ENCODE measurements at places on chromosomes 5 and 9.

DNA sequence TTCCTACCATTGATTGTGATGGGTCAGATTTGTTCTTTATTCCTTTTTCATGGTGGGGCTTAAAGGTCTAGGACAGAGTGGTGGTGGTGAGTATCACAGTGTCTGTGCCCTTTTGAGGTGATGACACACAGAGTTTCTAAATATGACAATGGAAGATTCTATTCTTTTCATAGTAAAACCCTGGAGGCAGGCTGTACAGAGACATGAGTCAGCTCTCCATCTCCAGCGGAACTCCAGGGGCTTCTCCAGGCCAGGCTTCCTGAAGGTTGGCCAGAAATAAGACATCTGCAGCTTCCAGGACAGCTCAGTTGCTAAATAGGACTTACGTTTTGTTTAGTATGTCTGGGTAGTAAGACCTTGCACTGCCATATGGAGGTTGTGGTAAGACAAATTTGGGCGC is 229.5 kb downstream of the CD180 start:
- no peak for DNase-seq

DNA sequence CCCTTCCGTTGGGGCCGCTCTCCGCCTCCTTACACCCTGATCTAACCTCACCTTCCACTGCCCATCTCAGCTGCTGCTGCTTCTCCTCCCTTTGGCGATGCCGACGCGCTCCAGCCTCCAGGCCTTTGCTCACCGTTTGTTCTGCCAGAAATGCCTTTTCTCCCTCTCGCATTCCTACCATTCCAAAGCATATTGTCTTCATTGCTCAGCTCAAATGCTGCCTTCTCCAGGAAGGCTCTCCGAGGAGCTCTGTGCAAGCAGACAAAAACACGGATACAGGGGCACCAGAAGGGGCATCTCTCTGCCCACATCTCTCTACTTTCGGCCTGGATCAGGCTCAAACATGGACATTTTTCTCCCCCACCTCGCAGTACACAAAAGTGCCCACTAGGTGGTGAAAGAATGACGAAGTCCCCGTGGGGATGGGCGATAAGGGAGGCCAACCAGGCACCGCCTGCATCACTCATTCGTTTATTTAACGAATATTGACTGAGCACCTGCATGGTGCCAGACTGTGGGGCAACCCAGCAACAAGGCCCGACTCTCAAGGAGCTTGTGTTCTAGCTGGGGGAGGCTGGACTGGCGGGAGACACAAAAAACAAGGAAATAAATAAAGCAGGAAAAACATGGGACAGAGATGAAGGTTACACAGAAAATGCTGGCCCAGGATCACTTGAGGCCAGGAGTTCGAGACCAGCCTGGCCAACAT is 7.3 kb upstream of the GRHPR start:
- peak; percentile 51 for DNase-seq

DNA sequence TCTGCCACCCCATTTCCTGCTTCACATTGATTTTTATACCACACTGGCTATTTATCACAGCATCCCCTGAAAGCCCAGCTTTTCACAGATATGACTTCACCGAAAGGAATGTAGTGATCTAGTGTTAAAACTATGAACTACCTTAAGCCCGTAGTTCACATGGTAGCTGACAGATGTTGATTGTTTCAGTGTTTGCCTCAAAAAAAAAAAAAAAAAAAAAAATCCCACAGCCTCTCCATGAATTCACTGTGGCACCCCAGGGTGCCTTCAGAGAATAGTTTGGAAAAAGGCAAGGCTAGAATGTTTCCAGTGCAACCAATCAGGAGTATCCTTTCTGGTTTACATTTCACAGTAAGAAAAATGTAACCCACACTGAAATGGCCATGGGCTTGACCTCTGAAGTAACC is 37.1 kb downstream of the GLIS3 start:
- no peak for DNase-seq

GRCh38 chr9:133823189-133824105 is 85.3 kb upstream of the SARDH start:
- DNase-seq, result no peak

GRCh38 chr9:119794836-119795235 is 425.6 kb upstream of the BRINP1 start:
- DNase-seq, result no peak

- DNase-seq, result peak; percentile 19
Observed at GRCh38 chr5:178074266-178074952, 38.9 kb upstream of the N4BP3 start.

GRCh38 chr5:11497651-11498050 is 406.6 kb downstream of the CTNND2 start:
- no peak for DNase-seq

GRCh38 chr9:115756736-115757135 is 396.9 kb upstream of the PAPPA start:
- no peak for DNase-seq

DNA sequence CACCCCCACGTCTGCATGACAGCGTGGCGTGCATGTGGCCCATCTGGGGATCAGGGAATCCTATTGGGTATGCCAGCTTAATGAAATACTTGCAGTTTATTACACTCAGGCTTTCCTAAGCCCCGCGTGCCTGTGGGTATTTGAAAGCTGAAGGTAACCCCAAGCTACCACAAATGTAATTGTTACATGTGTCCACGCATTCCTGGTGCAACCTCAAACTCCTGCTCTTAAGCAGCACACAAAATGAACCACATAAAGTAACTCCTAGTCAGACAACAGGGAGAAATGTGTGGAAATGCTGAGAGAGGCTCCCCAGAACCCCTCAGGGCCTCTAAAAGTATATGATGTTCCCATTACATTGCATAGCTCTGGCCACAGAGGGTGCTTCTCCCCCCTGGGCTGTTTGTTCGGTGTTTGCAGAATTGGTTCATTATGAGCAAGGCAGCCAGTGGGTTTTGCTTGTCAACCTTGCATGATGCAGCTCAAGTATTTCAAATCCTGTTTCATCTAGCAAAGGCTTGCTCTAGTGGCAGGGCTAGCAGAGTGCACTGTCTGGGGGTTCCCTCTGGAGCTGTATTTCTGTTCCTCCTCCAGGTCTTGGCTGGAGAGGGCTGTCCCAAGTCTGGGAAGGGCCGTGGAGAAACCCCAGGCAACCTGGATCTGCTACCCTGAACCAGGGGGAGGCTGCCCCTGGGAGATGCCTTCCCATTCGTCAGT is 1.8 kb upstream of the DCANP1 start:
- DNase-seq, result no peak

DNA sequence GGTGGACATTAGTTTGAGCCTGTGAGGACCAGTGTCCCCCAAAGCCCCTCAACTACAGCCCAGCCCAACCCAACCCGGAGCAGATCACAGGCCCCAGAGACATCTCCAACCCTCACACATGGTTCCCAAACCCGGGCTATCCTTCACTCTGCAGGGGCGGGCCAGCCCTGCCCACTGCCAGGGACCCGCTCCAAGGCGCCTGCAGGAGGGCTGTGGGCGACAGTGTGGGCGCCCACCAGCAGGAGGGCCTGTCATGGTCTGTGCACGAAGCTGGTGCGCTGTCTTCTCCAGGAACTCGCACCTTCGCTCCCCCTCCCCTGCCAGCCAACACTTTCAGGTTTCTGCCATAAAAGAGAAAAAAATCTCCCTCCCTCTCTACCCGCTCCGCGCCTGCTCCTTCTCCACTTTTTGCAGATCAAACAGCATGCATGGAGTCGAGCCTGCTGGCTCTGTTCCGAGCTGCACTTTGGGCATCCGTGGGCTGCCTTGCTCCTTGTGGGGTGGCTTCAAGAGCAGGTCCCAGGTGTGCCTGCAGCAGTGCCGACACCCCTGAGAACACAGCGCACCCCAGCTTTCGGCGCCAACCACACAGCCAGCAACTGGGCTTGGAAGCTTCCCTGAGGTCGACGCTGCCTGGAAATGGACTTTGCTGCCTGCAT is 133.7 kb upstream of the PPP1R26 start:
- no peak for DNase-seq

DNA sequence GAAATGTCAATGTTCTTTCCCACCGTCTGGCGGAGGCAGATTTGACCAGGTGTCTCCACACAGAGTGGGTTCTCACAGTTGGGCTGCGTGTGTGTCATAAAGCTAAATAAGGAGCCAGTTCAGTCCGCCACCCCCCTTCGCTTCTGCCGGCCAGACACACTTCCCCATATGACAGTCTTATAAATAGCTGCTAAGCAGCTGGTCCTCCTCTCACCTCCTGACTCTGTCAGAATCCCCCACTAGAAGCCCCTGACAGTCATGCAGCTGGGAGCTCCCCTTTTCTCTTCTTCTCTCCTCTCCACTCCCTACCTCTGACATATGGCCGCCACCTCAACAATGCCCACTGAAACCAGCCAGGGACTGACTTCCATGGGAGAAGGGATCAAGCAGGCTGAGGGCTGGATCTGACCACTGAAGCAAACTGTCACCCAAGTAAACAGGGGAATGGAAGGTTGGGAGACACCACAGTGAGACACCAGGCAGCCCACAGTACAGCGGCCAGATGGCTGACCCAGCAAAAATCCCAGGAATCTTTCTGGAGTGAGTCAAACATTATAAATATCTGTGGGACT is 141.9 kb upstream of the EFNA5 start:
- DNase-seq, result no peak

DNA sequence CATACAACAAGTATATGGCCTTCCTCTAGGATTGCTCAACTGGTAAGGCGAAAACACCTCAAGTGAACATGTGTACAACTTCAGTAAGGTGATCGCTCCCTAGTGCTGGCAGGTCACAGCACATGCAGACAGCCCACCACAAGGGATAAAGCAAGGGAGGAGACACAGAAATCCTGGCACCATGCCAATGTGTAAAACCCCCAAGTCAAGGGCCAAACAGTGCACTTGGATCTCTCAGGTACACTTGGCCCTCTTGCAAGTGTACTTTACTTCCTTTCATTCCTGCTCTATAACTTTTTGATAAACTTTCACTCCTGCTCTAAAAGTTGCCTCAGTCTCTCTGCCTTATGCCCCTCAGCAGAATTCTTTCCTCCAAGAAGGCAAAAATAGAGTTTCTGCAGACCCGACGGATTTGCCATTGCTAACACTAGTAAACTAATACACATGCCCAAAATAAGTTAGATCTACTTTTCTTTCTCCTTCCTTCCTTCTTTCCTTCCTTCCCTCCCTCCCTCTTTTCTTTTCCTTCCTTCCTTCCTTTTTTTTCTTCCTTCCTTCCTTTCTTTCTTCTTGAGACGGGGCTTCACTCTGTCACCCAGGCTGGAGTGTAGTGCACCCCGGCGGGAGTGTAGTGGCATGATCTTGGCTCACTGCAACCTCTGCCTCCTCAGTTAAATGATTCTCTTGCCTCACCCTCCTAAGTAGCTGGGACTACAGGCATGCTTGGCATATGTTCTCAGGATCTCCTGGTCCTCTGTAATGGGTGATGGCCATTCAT is 6.8 kb upstream of the LNPEP start:
- DNase-seq, result no peak

DNA sequence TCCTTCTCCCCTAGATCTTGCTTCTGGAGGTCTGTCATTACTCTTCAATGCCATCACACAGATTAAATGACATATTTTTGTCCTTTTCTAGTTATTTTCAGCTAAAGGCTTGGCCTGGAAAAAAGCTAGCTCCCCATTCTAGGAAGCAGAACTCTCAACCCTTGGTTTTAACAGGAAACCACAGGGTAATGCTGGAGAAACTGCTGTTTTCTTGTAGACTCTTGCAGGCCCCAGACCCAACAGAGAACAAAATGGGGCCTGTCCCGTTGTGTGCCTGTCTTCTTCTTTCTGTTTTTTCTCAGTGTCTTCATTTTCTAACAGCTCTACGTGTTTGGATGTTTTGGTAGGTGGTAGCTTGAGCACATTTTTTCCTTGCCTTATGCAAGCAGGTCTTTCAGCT is 21.5 kb downstream of the DCANP1 start:
- no peak for DNase-seq

DNA sequence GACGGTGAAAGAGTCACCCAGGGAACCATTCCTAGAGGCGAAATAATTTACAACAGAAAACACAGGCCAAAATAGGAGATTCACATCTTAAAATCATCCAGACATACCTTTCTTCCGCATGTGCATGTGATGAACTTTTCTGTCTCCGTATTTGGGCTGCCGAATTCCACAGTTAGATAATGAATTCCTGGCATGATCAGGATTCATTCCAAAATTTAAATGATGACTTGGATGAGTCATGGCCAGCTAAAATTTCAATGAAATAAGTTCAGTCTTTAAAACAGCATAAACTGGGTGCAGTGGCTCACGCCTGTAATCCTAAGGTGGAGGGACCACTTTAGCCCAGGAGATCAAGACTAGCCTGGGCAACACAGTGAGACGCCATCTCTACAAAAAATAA is 82.7 kb downstream of the DROSHA start:
- DNase-seq, result no peak

DNA sequence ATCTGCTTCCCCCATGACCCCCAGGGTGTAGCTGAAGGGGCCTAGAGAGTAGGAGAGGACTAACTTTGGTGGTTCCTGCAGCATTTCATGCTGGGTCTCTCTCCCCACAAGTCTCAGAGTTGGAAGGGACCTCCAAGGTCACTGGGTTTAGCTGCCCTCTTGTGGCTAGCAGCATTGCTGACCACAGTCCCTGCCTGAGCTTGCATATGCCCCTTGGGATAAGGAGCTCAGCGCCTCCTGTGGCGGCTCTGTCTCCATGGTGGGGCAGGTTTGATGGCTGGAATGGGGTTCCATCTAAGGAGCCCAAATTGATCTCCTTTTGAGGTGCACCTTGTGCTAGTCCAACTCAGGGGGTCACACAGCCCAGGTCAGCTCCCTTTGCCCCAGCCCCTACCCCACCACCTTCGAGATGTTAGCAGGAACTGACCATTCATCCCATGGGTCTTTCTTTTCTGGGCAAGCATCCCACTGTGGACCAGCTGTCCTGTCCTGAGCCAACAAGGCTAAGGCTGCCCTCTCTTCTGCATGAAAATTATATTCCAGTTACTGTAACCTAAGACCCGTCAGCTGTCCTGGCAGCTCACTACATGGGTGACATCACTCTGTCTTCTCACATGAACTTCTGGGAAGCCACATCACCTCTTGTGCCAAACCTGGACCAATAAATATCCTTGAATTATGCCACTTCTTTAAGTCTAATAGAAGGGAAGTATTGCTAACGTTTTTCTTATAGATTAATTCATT is 196.2 kb downstream of the HSPA4 start:
- no peak for DNase-seq

- DNase-seq, result no peak
Observed at GRCh38 chr9:99002706-99003105, 59.0 kb downstream of the COL15A1 start.

DNA sequence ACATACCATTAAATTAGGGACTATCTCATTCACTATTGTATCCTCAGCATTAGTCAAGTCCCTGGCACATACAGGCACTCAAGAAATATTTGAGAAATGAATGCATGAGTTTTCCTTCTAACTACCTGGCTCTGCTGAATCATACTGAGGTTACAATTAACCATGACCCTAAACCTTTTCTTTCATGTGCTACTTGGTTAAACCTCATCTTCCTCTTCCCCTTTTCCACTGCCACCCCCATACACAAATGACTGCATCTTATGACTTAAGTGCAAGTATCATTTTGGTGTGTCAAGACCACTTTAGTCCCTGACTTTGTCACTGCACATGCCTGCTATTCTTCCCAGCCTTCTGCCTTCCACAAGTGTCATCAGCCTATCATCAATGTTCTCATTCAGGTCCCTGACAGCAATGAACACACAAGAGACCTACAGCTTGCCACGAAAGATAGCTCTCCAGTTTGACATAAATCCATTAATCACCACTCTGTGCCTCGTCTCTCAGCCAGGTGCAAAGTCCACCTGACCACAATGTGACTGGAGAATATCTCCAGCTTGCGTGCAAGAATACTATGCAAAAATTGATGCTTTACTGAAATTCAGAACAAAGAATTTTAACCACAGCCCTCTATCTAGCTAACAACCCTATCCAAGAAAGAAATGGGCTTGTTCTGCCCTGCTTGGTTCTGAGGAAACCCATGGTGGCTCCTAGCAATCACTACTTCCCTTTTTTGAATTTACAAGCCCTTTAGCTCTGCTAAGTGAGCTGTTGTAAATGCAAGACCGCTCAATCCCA is 74.5 kb downstream of the MAPKAP1 start:
- DNase-seq, result no peak

Data from bone marrow (tissue), 2 donors.